Dermis microvascular lymphatic vessel endothelial cell (primary cell): ENCODE measurements at places on chromosomes 5 and 9.

DNA sequence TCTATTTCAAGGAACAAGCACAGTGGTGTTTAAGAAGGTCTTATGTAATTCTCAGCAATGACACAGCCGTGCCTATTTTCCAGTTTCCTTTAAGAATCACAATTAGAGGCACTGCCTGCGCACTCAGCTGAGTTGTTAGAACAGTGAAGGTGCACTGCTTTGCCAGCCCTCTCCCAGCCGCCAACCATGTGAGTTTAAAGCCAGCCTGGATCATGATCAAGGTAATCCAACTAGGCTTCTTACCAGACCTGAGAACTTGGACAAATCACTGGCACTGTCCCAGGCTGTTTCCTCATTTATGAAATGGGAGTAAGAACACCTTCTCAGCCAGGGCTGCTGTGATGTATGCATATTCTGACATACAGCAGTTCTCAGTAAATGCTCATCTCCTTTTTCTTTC, 99.6 kb downstream of the ASTN2 start:
- no peak for DNase-seq

DNA sequence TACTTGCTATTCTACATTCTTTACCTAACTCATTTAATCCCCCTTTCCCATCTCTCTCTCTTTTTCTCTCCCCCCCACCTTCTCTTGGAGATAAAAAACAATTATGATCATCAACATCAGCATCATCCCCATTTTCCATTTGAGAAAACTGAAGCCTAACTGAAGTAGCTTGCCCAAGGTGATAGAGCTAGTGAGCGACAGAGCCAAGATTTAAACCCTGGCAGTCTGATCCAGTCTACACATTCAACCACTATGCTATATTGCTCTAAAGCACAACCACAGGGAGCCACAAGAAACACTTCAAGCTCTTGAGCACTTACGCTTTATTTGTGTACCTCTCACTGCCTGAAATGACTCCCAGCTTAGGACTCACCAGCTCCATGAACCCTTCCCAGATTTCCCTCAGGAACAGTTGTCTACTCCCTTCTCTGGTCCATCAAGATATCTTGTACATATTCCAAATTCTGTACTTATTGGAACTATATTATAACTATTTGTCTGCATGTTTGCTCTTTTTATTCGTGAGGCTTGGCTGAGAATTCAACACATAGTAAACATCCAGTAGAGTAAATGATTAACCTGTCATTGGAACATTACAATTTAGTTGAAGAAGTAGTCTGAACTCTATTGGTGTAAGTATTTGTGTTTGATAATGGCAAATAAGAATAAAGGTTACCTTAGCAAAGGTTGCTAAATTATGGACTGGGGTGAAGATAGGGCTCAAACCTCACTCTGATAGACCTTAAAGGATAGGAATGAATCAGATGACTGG, 164.8 kb downstream of the EFNA5 start:
- DNase-seq, result no peak

- no peak for DNase-seq
These were observed 106.5 kb upstream of the LRRTM2 start for GRCh38 chr5:138981586-138981985.

GRCh38 chr5:71522151-71522550, 65.0 kb upstream of the MCCC2 start:
- no peak for DNase-seq

DNA sequence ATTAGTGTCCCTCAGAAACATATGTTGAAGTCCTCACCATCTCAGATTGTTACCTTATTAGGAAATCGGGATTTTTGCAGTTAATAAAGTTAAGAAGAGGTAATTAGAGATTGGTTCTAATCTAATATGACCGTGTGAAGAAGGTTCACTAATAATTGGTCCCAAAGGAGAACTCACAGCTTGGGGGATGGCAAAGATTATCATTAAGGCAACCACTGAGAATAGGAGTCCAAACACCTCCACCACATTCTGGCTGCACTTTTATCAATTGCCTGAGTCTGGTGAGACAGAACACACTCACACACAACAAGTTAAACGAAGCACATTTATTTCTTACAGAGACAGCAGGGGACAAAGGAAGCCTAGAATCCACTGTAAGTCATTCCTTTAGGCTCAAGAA, 94.9 kb upstream of the PRDM9 start:
- no peak for DNase-seq

GRCh38 chr5:35120715-35121114, 73.0 kb upstream of the AGXT2 start:
- no peak for DNase-seq

- no peak for DNase-seq
These were observed 676.4 kb downstream of the PRELID2 start for GRCh38 chr5:145158730-145159129.

- no peak for DNase-seq
These were observed 82.1 kb downstream of the TMEM232 start for GRCh38 chr5:110644357-110644756.

DNA sequence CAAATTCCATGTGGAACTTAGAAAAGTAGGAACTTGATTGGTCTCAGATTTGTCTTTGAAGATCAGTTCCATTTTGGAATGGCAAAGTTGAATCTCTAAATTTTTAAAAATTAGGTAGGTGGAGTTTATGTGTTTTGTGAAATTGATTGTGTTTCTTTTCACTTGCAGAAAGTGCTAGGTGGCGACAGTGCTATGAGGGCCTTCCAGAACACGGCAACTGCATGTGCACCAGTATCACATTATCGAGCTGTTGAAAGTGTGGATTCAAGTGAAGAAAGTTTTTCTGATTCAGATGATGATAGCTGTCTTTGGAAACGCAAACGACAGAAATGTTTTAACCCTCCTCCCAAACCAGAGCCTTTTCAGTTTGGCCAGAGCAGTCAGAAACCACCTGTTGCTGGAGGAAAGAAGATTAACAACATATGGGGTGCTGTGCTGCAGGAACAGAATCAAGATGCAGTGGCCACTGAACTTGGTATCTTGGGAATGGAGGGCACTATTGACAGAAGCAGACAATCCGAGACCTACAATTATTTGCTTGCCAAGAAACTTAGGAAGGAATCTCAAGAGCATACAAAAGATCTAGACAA, 2.8 kb downstream of the PHAX start:
- DNase-seq, result no peak

DNA sequence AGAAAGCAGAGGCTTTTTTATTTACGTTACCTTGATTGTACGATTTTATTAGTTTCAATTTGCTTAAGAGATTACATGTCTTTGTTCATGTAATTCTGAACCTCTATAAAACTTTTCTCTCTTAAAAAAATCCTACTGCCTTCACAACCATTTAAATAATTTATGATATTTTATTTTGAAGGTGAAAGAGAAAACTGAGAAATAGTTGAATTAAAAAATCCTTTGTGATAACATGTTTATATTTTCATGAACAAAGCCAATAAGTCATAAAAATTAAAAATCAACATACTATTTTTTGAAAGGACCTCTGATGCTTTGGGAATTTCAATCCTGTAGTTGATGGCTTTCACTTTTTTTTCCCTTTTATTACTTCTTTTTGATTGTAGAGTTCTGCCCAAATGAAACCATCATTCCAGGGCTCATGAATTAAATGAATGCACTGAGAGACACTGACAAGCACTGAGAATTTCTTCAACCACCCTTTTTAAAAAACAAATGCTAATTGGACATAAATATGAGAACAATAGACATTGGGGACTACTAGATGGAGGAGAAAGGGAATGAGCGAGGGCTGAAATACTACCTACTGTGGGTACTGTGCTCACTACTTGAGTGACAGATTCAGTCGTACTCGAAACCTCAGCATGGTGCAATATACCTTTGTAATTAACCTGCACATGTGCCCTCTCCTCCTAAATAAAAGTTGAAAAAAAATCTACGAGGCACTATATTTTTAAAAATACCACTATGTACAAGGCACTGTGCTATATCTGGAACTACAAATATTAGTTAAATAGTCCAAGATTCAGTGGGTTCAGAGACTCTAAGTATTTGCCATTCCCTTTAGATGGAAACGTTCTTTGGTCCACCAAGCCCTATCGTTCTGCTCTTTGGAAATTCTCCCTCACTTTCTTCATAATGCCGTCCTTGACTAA, 5.9 kb downstream of the CDKN2A start:
- no peak for DNase-seq

- no peak for DNase-seq
These were observed 7.7 kb upstream of the TLE4 start for GRCh38 chr9:79564105-79564504.

DNA sequence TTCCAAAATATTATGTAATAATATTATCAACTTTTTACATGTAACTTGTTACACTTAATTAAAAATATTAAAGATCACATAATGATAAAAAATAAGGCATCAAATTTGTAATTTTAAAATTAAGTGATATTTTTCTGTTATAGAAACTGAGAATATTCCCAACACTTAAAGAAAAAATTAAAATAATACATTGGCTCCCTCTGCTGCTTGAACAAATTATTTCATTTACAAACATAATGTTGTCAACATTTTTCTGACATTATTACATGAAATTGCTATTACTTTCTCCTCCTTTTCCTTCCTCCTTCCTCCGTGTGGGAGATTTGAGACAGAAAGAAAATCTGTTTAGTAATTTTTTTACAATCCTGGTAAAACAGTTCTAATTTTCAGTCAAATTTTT, 42.3 kb downstream of the RNF180 start:
- peak; percentile 14 for DNase-seq

GRCh38 chr9:128048663-128049062, 18.5 kb downstream of the NAIF1 start:
- no peak for DNase-seq

GRCh38 chr5:162372256-162372655, 304.7 kb downstream of the GABRG2 start:
- no peak for DNase-seq

- DNase-seq, result no peak
These were observed 121.9 kb upstream of the RFX3 start for GRCh38 chr9:3647652-3648051.

- DNase-seq, result no peak
These were observed 13.4 kb upstream of the OR13C8 start for GRCh38 chr9:104555521-104555920.

- DNase-seq, result peak; percentile 43
These were observed 762 bp downstream of the CACNA1B start for GRCh38 chr9:137878146-137878941.

GRCh38 chr5:25515525-25515924, 870.7 kb upstream of the CDH10 start:
- no peak for DNase-seq

DNA sequence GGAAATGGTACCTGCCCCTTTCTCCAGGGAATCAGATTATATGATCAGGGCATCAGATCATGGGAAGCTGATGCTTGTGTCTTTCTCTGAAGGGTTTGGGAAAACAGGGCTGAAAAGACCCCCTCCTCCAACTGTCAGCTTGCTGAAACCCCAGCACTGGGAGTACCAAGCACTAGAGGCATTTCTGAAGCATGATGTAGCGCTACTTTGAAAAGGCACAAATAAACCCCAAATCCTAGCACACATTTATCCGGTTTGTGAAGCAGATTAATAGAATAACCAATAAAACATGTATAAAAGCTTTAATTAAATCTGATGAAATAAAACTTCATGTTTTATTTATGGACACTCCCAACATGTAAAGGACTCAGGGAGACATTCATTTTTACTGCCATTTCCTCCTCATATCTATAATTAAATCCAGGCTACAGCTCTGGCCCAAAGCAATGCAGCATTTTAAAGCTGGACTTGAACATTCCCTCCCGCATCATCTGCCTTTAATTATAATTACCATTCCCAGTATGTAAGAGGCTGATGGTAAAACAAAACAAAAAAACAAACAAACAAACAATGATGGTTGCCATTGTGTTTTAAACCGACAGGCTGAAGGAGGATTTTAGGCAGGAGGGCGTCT, 298.2 kb upstream of the RFX3 start:
- DNase-seq, result no peak

GRCh38 chr9:35844628-35845270, 15.7 kb downstream of the TMEM8B start:
- DNase-seq, result no peak

DNA sequence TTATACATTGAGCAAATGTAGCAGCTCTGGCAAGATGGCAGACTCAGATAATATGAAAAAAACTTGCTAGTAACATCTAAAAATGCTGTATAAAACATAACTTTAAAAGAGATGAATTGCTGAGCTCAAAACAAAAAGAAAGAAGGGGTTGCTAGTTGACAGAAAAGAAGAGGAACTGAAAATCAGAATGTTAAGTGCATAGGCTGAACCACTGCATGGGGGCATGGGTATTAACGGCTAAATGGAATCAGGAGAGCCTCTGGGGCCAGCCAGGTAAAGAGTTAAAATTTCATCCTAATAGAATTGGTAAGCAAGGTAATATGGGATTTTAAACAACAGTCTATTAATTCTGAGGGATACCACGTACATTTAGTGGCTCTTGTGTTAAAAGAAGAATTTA, 146.8 kb downstream of the SMC2 start:
- no peak for DNase-seq

- DNase-seq, result no peak
These were observed 765.1 kb downstream of the PTPRD start for GRCh38 chr9:9847750-9848149.

- DNase-seq, result no peak
These were observed 16.9 kb upstream of the PLCXD3 start for GRCh38 chr5:41527201-41527779.

- DNase-seq, result no peak
These were observed 14.0 kb downstream of the DDX46 start for GRCh38 chr5:134772461-134773125.
